ENCODE measurements at places on chromosomes 12 and 14. TPM values are rescaled to one million over a fixed set of nuclear protein-coding genes. Genes with fewer than 3 reads are reported as not detected.

GRCh38 chr12:6551063-6551461 is 4.8 kb downstream of the IFFO1 start:
- peaks cover 47% of the 10 kb centered on the region for H3K4me1 ChIP-seq
- peaks cover 45% of the 10 kb centered on the region for H3K36me3 ChIP-seq
- no peak overlapping the region for H3K4me3 ChIP-seq
- no peak for DNase-seq
- H3K27me3 ChIP-seq, result no peaks in the 10 kb centered on the region
- no peak overlapping the region for H3K27ac ChIP-seq

Gene EPYC
- total RNA-seq, result not detected

Gene CLEC2B
- 158 TPM for total RNA-seq

DNA sequence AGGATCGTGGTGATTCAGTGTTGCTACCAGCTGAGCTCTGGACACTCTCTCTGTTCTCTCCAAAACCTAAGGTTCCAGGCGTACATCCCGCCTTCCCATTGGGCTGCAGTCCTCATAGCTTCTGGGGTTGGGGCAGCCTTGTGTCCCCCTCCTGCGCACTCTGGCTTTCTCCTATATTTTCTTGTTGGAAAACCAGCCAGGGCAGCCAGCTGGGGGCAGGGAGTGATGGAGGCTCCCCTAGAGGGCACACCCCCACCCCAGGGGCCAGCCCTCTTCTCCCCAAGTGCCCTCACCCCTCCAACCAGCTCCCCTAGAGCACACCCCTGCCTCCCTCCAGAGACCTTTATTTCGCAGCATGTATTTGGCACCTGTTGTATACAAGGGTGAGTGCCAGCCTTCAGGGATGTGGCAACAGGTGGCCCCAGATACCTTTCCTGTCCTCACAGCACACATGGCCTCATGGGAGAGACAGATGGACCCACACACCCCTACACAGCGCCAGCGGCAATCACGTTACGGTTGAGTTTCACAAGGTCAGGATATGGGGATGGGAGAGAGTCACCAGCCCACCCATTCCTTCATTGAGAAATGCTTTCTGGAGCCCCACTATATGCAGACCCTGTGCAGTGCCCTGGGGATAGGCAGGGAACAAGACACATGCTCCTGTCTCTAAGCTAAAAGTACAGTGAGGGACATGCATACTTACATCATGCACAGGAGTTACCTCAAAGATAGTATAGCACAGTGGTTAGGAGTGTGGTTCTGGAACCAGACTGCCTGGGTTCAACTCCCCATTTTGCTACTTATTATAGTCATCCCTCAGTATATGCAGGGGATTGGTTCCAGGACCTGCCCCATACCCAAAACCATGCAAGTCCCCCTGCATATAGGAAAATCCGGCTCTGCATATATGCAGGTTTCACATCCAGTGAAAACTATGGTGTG is 141.1 kb downstream of the PHETA1 start:
- DNase-seq, result no peak
- no peaks in the 10 kb centered on the region for H3K36me3 ChIP-seq
- no peak overlapping the region for H3K27ac ChIP-seq
- H3K4me3 ChIP-seq, result no peak overlapping the region

GRCh38 chr14:64800000-64800399 is 79.7 kb downstream of the SPTB start:
- H3K4me3 ChIP-seq, result no peak overlapping the region
- no peaks in the 10 kb centered on the region for H3K36me3 ChIP-seq
- H3K4me1 ChIP-seq, result no peaks in the 10 kb centered on the region
- H3K27ac ChIP-seq, result no peak overlapping the region
- H3K27me3 ChIP-seq, result no peaks in the 10 kb centered on the region

Data from natural killer cell (primary cell).